ENCODE measurements at places on chromosomes 7 and 10.

- no peak for DNase-seq
Measured at GRCh38 chr10:69051710-69052487, 36.0 kb upstream of the SRGN start.

- no peak for DNase-seq
Measured at GRCh38 chr10:35743851-35744250, 101.8 kb upstream of the FZD8 start.

DNA sequence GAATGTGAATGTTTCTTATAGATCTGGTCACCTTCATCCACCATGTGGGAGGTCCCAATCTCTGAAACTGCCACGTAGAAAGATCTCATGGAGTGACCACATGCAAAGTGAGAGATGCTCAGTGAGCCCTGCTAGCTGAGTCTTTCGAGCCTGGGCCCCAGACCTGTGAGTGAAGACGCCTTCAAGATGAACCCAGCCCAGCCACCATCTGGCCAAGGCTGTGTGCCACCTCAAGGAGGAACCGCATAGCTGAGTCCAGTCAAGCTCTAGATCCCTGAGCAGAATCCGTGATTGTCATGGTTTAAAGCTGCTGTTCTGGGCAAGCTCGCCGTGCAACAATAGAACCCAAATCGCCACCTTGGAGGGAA, 20.2 kb upstream of the PPIF start:
- DNase-seq = no peak

GRCh38 chr7:19404912-19405329, 259.7 kb upstream of the FERD3L start:
- DNase-seq = peak; percentile 99

- peak; percentile 25 for DNase-seq
Measured at GRCh38 chr10:74113546-74113945, 37.1 kb downstream of the AP3M1 start.

DNA sequence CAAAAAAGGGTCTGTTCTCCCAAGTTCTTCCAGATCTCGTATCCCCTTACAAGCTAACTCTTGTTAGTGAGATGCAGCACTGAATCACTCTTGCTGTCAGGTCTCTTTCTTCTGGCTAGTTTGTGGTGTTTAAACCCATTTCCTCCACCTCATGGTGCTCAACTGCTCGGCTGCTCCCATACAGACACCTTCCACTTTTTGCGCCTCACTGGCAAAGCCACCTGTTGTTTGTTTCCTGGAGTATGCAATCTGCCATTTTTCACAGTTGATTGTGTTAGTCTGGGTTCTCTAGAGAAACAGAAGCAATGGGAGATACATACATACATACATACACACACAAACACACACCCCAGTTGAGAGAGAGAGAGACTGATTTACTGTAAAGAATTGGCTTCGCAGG, 124.4 kb upstream of the SP8 start:
- no peak for DNase-seq

- no peak for DNase-seq
Measured at GRCh38 chr7:2585446-2585845, 26.7 kb downstream of the IQCE start.

GRCh38 chr7:128781126-128781525, 5.5 kb upstream of the OPN1SW start:
- DNase-seq = peak; percentile 63

DNA sequence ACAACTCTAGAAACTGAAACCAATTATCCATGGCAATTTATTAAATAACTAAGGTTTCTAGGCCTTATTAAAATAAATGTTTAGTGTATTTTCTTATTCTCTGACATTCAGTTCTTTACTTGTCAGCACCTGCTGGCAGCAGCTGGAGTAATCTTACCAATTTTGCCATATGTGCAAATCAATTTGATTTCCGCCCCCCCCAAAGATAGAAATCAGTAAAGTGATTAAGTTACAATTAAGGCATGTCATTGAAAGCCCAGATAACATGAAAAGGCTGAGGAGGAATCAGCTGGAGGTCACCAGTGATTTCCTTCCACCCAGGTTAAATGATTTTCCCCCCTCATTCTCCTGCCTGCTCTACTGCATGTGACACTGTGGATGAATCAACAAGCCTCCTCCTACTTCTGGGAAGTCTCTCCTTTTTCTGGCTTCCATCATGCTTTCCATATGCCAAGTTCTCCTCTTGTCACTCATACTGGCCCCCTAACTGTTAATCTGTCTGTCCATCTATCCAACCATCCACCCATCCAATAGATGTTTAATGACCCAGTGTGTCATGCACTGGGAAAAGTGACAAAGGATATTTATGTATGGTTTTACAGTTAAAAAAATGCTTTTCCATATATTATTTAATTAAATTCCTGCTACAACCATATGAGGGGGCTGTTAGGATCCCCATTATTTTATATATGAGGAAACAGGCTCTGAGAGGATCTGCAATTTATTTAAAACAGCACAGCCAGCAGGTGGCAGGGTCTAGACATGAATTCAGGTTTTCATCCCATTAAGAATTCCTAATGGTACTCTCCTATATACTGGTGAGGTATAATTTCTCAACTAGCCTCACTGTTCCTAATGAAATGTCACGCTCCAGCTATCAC, 116.5 kb downstream of the ATXN7L1 start:
- DNase-seq = peak; percentile 77

GRCh38 chr7:155316427-155317113, 18.9 kb downstream of the INSIG1 start:
- no peak for DNase-seq

DNA sequence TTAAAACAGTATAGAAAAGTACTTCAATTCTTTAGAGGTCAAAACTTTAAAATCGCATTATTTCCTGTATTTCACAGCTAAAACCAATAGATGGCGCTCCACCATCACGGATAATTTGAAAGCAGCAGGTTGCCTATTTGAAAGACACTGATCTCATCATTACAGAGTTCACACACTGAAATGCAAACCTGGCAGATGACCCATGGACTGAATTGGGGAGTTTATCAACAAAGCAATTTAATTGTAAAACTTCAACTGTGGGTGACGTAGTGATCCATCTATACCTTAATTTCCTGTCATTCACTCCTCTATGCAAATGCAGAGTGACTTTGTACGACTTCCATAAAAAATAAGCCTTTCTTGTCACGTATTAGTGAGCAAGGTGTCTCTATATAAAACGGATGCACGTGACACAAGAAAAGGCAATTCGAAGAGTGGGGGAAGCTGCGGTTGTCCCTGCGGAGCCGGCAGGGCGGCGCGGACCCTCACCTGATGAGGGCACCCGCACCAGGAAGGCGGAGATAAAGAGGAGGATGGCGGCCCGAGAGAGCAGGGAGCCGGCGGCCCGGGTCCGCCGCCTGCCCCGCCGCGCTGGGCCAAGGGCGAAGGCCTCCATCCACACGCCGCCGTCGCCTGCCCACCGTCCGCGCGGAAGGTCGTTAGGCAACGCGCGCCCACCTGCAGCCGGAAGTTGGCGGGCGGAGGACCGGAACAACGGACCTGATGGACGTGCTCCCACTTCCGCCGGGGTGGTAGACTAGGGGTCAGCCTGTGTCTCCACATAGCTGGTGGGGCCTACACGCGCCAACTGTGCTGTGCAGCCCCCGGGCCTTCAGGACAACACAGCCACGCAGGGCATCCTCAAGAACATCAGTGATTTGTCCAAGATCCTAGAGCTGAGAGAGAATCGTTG, at the start of gene ZPBP:
ZPBP (minus strand) TSS at position 668 of the 913 bp plus-strand sequence; CDS start at position 616, 52 bp downstream.
- peak; percentile 34 for DNase-seq

GRCh38 chr7:40015790-40016296, 65.8 kb downstream of the CDK13 start:
- peak; percentile 39 for DNase-seq

- DNase-seq = peak; percentile 44
Measured at GRCh38 chr7:6306471-6306870, 34.0 kb upstream of the CYTH3 start.

DNA sequence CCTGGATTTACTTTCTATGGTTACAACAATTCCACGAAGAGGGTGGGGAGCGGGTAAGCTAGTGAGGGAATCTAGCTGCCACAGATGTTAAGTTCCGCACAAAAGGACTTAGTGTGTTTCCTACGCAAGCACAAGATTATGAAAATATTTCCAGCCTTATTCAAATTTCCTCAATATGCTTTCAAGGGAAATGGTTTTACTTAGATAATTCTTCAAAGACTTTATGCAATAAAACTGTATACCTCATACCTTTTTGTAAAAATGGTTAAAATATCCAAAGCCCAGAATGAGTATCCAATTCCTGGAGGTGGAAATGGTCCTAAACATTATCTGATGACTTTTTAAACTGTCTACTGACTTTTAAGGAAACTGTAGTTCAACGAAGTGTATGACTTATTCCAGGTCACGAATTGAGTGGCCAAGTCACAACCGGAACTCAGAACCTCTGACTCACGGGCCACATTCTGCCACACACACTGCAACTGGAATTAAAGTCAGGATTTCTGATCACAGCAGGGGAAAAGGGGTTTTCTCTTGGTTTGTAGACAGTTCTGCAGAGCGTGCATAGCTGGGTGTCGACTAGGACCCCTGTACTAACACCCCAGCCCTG, 20.2 kb upstream of the INSIG1 start:
- DNase-seq = peak; percentile 25

DNA sequence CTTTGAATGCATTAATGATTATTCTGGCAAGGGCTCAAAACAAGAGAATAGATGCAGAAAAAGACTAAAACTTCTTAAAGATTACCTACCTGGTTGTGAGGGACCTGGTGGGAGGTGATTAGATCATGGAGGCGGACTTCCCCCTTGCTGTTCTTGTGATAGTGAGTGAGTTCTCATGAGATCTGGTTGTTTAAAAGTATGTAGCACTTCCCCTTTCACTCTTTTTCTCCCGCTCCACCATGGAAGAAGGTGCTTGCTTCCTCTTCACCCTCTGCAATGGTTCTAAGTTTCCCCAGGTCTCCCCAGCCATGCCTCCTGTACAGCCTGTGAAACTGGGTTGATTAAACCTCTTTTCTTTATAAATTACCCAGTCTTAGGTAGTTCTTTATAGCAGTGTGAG, 226.6 kb downstream of the ARHGAP12 start:
- DNase-seq = no peak

GRCh38 chr10:70615784-70616522, 13.4 kb upstream of the PRF1 start:
- peak; percentile 31 for DNase-seq

DNA sequence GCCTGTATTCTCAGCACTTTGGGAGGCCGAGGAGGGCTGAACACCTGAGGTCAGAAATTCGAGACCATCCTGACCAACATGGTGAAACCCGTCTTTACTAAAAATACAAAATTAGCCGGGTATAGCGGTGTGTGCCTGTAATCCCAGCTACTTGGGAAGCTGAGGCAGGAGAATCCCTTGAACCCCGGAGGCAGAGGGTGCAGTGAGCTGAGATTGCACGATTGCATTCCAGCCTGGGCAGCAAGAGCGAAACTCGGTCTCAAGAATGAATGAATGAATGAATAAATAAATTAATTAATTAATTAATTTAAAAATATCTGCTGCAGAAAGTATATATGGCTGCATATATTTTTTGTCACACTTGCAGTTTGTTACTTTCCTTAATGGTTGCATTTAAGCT, 781.8 kb downstream of the DNAJB9 start:
- no peak for DNase-seq

DNA sequence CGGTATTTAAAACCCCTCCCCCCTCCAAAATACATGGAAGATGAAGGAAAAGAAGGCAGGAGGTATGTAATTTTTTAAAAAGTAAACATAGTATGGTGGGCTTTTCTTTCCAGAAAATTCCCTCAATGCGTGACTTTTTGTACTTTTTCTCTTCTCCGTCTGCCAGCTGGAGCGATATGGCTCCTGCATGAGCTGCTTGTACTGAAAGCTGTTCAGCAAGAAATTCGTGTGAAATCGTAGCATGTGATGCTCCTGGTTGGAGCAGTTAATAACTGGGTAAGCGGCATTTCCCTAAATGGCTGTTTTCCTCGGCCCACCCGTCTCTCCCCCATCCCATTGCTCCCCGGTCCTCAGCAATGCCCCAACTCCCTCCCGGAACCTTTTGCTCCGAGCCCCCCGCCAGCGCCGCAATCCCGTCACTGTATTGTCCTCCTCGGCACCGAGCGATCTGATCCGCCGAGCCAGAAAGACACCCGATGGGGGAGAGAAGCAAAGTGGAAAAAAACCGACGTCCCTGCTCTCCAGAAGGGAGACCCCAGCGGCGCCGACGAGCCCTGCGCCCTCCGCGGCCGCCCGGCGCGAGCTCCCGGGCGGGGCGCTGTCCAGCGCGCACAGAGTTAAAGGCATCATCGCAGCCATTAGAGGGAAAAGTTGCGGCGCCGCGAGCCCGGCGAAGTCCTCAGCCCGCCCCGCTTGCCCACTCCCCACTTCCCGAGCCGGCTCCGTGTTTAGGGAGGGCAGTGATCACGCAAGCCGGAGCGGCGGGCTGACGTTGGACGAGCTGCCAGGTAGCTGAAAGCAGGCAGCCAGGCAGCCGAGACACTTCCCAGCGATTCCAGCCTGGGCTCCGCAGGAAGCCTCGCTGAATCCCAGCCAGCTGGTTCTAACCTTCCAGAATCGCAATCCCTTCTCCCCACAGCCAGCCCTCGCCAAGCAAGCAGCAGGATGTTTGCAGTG, at the start of gene VSTM2A:
VSTM2A (plus strand) TSS at position 707 of the 957 bp plus-strand sequence. CDS start 356 bp downstream, outside the sequence.
- no peak for DNase-seq

DNA sequence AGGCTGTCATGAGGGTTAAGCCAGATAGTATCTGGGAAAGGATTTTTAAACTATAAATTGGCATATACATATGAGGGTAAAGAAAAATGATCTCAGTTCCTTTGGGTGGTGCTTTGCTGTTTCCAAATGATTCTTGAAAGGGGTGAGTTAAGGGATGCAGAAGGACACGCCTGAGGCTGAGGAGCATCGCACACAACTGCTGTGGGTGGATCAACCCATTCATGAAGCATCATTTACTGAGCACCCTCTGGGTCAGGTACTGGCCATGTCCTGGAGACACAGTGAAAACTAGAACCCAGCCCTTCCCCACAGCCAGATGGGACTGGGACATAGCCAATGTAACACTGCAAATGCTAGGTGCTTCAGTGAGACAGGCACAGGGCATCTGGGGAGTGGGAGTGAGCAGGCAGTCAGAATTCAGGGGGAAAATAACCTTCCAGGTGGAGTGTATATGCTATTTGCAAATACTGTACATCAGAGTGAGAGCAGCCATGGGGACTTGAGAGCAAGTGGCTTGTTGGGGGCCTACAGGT, 112.1 kb downstream of the WDFY4 start:
- no peak for DNase-seq

GRCh38 chr7:121595758-121596696, 199.9 kb upstream of the FAM3C start:
- DNase-seq = peak; percentile 26

- no peak for DNase-seq
Measured at GRCh38 chr10:131201741-131202515, 109.6 kb downstream of the TCERG1L start.

DNA sequence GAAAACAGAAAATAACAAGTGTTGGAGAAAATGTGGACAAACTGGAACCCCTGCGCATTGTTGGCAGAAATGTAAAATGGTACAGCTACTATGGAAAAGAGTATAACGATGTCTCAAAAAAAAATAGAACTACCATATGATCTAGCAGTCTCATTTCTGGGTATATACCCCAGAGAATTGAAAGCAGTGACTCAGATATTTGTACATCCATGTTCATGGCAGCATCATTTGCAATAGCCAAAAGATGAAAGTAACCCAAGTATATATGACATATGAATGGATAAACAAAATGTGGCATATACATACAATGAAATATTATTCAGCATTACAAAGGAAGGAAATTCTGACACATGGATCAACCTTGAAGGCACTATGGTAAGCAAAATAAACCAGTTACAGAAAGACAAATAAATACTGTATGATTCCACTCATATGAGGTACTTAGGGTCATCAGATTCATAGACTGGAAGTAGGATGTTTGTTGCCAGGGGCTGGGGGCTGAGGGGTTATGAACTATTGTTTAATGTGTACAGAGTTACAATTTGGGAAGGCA, 4.9 kb downstream of the NRCAM start:
- DNase-seq = peak; percentile 51
